CD8-positive, alpha-beta T cell (primary cell): ENCODE measurements at places on chromosomes 5 and 9.

GRCh38 chr9:8552732-8553131, 753.2 kb upstream of the DMAC1 start:
- DNase-seq, result no peak

DNA sequence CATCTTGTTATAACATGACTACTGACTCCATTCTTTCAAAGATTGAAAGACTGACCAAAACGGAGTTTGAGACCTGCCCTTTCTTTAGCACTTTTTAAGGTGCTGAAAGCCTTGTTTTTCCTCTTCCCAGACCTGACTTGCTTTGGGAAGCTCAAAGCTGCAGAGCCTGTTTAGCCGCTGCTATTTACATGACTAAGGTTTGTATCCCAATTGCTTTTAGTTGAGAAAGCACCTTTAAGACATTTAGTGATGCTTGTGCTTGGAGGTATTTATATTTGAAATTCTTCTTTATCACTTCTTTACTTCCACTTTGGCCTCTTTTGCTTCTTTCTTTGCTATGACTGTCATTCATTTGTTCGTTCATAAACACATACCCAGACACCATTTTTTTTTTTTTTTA, 182.6 kb upstream of the ELL2 start:
- no peak for DNase-seq

GRCh38 chr9:5817862-5818261, 15.1 kb downstream of the ERMP1 start:
- DNase-seq, result no peak

GRCh38 chr5:151162776-151163175, 5.2 kb upstream of the ANXA6 start:
- no peak for DNase-seq

DNA sequence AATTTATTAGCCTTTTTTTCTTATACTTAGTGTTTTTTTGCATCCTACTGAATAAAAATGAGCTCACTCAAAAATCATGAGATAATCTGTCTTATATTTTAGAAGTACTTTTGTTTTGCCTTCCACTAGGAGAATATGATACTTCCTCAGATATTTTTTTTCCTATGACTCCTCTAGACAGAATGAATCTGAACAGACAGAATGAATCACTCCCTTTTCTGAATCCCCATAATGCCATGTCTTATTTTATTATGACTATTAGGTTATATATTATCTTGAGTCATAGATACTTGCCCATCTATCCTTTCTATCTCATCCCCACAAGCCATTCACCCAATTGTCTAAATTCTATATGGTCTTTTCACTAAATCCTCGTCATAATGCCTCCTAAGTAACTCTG, 134.6 kb downstream of the BRINP1 start:
- no peak for DNase-seq

DNA sequence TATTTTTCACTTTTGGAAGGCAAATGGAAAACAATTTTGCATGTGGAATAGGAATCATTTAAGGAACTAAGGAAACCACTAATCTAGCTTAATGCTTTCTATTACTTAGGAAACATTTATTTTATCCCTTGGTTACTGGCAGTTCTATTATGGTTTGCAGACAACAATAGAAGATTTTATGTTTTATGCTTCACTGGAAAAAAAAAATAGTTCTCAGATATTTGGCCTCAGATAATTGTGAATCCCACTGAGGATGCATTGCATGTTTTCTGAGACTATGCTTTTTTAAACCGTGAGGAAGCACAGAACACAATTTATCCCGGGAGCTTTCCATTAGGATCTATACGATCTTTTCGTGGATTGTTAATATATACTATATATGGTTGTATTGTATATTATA, 356.9 kb downstream of the CSNK1G3 start:
- no peak for DNase-seq

DNA sequence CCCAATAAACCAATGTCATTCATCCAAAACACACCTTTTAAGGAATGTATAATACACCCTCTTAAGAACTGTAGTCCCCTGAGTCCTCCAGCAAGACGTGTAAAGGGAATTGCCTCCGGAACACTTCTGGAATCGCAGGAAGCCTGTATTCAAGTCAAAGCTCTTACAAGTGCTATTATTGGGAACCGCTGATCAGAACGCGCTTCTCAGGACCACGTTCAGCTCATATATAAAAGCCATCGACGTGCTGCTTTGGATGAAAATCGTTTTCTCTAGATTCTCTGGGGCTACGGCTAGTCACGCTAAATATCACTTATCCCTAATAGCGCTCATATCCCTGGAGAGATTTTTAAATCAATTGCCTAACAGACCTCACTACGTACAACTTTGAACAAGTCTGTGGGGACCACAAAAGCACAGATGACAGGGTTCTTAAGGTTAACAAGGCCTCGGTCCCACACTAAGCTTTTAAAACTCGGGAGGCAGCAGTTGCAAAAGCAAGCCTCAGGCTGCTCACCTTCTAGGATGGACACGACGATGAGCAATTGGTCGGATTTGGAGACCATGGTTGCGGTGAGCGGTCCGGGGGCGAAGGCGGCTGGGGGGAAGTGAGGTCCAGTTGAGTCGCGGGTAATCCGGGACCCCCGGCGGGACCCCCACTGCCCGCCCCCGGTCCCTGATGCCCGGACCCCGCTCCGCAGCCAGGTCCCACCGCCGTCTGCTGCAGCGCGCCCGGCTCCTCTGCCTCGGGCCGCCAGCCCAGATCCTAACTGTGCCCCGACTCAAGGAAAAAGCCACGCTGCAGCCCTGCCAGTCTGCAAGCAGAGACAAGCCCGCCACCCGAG, 548 bp downstream of the CEP120 start:
- DNase-seq, result no peak

DNA sequence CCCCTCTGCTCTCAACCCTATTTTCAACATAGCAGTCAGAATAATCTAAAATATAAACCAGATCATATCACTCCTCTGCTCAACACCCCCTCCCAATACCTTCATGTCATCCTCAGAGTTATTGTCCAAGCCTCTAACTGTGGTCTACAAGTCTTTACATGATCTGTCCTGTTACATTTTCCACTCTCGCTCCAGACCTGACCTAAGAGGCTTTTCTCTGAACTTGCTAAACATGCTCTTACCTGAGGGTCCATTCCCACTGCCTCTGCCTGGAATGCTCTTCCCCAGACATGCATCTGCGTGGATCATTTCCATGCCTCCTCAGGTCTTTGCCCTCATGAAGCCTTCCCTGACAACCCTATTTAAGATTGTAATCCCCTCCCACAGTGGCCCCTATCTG, 12.0 kb downstream of the NIPSNAP3B start:
- no peak for DNase-seq

DNA sequence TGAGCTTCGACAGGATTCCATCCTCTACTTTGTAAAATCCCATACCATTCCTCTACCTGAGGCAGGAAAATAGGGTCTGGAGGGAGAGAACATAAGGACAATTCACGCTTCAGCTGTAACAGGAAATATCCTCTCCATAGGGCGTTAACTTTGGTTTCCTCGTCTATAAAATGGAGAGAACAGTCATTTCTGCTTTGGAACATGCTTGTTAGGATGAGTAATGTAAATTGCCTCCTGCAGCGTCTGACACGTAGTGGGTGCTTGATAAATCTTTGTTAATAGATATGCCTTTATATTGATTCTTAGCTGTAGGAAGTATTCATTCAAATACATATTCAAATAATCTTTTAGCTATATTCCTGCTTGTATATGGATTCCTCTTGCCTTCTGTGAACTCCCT, 711 bp upstream of the SUB1 start:
- no peak for DNase-seq

GRCh38 chr5:146081556-146081955, 23.8 kb downstream of the PLAC8L1 start:
- DNase-seq, result no peak

DNA sequence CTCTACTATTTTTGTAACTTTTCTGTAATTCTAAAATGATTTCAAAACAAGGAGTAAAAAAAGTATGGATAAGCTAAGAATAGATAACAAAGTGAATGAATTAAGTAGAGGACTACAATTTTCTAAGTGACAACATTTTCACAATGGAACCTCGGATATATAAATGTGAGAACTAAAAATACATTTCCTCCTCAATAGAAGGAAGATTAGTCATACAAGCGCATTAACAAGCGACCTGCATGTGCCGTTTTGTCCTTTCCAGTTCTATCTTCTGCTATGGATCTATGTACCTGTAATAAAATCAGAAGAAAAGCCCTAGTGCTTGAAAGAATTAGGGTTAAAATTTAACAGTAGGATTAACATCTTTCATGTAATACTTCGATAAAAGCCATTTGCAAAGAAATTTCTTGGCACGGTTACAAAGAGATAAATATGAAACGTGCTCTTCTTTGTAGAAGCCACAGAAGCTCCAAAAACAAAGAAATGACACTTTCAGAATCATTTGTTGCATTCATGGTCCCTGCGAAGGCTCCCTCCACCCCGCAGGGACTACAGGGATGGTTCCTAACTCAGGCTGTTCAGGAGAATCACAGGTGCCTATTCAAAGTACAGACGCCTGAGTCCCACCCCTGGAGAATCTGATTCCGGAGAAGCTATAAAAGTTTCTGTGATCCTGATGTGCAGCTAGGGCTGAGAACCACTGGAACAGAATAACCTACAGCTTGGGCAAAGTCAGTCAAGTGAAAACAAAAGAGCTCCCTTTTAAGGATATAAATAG, 216.6 kb upstream of the EFNA5 start:
- DNase-seq, result no peak

DNA sequence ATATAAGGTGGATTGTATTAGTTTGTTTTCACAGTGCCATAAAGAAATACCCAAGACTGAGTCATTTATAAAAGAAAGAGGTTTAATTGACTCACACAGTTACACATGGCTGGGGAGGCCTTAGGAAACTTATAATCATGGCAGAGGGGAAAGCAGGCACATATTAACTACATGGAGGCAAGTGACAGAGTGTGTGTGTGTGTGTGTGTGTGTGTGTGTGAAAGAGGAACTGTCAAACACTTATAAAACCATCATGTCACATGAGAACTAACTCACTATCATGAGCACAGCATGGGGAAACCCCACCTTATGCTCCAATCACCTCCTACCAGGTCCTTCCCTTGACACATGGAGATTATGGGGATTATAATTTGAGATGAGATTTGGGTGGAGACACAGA, 118.6 kb downstream of the SPEF2 start:
- DNase-seq, result no peak

GRCh38 chr5:5436203-5436760, 13.8 kb downstream of the ICE1 start:
- DNase-seq, result no peak

DNA sequence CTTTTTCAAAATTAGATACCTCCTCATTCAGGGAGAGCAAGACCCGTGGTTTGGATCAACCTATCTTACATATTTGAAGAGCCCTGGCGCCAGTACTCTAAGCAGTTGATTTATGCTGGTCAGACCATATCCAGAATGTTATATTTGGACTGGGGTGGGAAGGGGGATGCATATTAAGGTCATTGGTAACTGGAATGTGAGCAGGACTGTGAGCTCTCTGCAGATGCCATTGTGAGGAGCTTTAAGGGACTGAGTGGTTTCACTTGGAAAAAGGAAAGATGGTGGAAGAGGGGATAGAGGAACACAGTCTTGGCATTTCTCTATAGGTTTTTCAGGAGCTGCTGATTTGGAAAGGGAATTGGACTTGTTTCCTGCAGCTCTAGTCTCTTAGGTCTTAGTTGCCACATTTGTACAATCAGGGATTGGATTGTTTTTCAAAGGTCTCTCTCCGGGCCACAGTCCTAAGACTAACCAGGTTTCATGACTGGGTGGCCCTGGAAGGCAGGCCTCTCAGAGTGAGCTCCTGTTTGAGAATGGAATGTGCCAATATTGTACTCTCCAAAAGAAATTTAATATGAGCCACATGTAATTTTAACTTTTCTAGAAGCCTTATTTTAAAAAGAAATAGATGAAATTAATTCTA, 25.8 kb upstream of the F2R start:
- DNase-seq, result no peak

GRCh38 chr9:806285-807156, 35.0 kb upstream of the DMRT1 start:
- DNase-seq, result no peak

DNA sequence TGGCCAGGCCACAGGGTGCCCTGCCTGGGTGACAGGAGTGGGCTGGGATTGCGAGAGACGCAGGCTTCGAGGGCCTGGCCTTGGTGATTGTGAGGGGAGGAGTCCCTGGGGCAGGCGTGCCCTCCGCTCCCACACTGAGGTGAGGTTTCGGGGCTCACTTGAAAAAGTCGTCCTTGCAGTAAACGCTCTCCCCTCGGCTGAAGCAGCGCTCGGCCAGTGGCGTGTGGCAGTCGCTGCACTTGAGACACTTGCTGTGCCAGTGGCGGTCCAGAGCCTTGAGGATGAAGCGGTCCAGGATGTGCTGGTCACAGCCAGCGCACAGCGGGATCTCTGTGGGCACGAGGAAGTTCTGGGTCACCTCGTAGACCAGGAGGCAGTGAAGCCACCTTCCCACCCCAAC, 4.5 kb downstream of the LHX3 start:
- no peak for DNase-seq

GRCh38 chr9:135746565-135746964, 44.6 kb downstream of the KCNT1 start:
- DNase-seq, result no peak

- DNase-seq, result no peak
These were observed 31.7 kb downstream of the BASP1 start for GRCh38 chr5:17249029-17249634.

GRCh38 chr9:88737876-88738275, 202.9 kb downstream of the NXNL2 start:
- no peak for DNase-seq

DNA sequence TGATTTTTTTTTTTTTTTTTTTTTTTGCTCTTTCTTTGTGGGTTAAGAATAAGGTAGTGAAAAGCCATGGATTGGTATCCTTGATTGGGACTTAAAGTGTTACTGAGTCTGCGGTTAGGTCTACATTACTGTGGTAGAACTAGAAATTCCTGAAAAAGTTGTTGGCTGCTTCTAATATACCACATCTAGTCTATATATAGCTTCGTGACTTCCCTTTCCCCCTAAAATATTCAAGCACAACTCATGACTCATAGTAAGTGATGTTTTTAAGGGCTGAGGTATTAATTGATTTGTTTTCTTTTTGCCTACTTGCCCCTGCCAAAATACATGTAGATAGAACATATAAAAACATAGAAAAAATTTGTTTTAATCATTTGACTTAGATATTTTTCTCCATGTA, 247.6 kb downstream of the TMEM232 start:
- no peak for DNase-seq

DNA sequence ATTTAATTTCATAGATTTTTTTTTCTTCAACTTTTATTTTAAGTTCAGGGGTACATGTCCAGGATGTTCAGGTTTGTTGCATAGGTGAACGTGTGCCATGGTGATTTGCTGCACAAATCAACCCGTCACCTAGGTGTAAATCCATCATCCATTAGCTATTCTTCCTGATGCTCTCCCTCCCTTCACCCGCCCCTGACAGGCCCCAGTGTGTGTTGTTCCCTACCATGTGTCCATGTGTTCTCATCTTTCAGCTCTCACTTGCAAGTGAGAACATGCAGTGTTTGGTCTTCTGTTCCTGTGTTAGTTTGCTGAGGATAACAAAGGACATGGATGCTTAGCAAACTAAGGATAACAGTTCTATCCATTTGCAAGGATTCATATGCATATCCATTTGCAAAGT, 209.1 kb upstream of the ADCY2 start:
- no peak for DNase-seq

- no peak for DNase-seq
These were observed 2.9 kb upstream of the SLC23A1 start for GRCh38 chr5:139386050-139386438.
